Activated T-helper 9 cell treated with anti-CD3 and anti-CD28 coated beads, Interleukin-2, amount 50 U/mL, for 16 hours (primary cell): ENCODE measurements at places on chromosomes 12 and 14.

DNA sequence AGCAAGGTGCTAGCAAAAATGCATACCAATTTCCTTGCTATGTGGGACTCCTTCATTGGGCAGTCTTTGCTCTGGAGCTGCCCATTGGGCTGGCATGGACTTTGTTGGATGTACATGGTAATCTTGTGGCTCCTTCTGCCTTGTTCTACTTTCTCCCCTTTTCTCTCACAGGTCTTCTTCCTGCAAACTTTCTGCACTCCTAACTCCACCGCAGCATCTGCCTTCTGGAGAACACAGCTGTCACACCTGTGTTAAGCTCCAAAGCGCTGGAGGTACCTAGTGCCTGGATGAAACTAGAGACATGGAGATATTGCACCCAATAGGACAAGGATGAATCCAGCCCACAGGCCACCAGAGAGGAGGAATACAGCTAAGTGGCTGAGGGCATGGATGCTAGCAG lies 60.7 kb upstream of the CCND2 start:
- no peak for DNase-seq

- DNase-seq: no peak
Observed at GRCh38 chr12:89650239-89650638, 58.4 kb downstream of the ATP2B1 start.

DNA sequence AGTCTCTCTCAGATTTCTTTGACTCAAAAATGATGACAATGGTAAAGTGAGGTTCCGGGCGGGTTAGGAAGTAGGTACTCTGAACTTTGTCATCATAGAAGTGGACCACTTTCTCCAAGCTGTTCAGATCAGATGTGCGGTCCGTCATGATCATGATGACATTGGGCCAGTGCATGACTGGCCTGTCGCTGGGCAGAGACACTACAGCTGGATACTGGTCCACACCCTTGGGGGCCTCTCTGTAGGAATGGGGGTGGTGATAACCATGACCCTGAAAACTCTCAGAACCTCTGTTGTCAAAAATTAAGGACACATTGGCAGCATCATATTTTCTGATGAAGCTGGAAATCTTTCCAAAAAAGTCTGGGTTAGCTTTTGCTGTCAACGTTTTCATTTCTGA lies 28.2 kb downstream of the KICS2 start:
- no peak for DNase-seq

DNA sequence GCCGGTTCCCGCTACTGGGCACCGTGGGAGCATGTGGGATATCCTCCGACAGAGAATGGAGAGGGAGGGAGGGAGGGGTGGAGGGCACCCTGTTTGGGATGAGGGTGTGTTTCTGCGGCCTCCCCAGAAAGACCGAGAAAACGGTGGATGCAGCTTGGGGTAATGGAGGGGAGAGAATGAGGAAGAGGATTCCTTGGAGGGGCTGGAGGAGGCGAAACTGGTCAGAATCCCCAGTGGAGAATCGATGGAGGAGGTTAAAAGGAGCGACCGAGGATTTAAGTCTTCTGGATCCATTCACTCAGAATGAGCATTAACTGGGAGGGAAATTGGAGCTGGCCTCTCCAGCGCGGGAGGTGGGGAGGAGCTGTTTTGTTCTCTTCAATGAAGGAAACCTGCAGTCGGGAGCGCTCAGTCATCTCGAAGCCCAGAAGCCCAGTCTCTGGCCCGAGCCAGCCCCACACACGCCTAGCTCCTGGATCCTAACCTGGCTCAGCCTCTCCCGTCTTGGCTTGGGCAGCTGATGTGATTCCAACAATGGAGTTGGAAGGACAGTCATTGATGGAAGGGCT lies 581 bp downstream of the ARG2 start:
- no peak for DNase-seq

DNA sequence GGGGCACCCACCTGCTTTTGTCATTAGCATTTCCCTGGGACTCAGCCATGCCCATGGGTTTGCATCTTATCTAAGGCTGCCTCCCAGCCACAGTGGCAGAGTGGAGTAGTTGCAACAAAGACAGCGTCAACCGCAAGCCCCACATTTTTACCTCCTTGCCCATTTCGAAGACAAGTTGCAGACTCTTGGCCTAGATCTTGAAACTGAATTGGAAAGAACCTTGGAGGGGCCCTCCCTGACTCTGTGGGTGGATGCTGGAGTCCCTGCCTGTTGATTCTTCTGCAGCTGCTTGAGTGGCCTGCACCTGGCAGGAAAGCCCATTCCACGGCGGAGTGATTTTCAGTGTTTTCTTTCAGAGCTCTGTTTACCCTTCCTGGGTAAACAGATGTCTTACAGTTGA lies 309.0 kb downstream of the VRK1 start:
- no peak for DNase-seq

DNA sequence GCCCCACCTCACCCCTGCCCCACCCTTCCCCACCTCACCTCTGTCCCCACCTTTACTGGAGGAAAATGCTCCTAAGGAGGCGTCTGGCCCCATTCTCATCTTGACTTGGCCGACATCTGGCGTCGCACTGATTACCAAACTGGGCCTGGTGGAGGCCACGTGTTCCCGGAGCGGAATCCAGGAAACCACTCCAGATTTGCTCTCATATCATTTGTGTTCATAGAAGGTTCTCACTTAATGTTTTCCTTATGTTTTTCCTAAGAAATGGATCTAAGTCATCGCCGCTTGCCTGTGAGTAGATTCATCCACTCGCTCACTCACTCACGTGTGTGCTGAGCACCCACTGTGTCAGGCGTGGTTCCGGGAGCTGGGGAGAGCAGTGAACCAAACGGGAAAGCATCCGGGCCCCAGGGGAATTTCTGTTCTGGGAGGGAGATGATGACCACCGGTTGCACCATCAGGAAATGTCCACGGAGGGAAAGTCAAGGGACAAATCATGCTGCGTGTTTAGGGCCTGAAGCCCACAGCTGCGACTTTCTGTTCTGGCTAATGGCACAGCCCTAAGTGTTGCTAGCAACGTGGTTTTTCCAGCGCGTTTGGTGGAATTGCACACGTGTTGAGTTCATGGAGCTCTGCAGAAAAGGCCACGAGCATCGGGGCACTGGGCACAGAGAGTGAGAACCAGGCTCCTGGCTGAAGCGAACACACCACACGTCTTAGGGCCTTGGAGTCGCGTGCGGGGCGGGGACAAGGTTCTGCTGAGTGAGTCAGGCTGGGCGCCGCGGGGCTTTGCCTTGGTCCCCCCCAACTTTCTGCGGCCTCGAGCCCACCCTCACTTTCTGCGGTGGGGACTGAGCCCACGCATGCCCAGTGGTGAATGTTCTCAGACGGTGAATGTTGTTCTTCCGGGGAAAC lies 57.7 kb downstream of the ADGRD1 start:
- DNase-seq: no peak

DNA sequence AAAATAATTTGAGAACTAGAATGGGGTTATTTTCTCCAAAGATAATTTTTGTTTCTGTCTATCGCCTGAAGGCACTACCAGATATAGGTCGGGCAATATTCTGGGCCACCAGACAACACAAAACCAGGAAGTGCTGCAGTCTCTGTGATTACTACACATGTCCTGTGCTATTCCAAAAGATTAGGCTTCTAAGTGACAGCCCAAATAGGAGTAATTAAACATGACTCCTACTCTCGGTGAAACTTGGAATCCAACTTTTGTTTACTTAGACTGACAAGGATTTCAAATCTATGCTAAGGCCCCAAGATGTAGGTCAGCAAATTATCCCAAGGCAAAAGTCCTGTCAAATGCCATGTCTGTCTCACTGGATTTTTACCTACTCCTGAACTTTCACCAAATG lies 157.6 kb upstream of the LRFN5 start:
- no peak for DNase-seq

- DNase-seq: no peak
Observed at GRCh38 chr14:80364274-80364673, 153.0 kb upstream of the DIO2 start.

- DNase-seq: no peak
Observed at GRCh38 chr12:27002141-27002540, 12.0 kb downstream of the TM7SF3 start.

DNA sequence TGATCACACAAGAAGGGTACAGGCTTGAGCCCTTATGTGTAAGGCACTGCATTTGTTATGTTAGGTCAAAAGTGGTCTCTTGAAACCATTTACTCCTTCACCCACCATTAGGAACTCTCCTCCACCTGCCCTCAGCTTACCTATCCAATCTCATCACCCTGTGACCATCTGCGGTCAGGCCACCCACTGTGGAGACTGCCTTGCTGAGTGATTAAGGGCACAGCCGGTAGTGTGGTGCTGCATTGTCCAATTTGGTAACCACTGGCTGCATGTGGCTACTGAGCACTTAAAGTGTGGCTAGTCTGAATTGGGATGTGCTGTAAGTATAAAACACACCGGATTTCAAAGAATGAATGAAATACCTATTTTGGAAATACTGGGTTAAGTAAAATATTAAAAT lies 177.1 kb upstream of the PARP11 start:
- no peak for DNase-seq

DNA sequence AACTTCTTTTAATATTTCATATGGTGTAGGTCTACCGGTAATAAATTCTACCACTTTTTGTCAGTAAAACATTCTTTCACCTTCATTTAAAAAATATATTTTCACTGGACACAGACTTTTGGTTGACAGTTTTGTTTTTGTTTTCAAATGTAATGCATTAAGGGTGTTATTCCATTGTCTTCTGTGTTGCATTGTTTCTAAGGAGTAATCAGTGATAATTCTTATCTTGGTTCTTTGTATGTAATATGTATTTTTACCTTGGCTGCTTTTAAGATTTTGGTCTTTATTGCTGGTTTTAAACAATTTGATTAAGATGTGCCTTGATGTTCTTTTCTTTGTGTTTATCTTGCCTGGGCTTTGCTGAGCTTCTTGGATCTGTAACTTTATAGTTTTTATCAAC lies 4.1 kb downstream of the MAP1LC3B2 start:
- DNase-seq: no peak

DNA sequence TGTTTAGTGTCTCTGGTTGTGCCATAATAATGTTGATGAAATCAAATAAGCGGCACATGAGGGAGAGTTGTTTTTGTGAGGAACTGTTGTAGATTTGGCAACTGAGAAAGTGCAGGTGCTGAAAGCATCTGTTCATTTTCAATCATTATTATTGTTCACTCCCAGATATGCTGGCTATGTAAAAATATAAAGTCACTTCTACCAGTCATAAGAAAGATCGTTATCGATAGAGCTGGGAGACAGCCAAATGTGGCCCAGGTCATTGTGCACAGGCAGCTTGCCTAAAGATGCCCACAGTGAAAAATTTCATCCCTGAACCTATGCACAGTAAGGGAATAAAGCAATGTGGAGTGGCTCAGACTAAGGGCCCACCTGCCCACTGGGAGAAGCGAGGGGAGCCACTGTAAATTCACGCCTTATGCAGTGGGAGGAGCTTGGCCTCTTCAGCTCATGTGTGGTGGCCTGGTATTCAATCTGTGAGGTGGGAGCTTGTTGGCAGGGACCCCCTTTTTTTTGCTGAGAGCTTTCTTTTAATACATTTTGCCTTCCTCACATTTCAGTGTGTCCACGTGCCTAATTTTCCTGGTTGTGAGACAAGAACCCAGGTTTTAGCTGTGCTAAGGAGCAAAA lies 1490.8 kb upstream of the TMEM132C start:
- no peak for DNase-seq

GRCh38 chr14:71363946-71364925 lies 457.0 kb downstream of the PCNX1 start:
- DNase-seq: no peak

GRCh38 chr14:58749066-58749669 lies 111.4 kb downstream of the DACT1 start:
- no peak for DNase-seq

DNA sequence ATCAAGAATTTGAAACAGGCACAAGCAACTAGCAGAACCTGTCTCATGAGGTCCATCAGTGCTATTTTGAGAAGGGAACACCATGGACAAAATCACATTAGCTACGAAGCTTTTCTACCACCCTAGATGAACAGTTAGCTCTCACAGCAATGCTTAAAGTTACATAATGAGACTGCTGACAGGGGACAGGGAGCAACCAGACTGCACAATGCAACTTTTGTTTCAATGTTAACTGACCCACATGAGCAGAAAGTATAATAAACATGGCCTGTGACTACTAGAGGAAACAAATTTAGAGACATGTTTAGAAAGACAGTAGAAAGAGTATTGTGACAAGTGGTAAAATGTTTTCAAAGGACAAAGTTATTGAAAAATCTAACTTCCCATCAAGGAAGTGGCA lies 282.8 kb downstream of the CEP128 start:
- DNase-seq: no peak

- no peak for DNase-seq
Observed at GRCh38 chr12:55705782-55706402, 1.8 kb downstream of the ITGA7 start.

- no peak for DNase-seq
Observed at GRCh38 chr12:71432936-71433335, 6.7 kb upstream of the LGR5 start.

DNA sequence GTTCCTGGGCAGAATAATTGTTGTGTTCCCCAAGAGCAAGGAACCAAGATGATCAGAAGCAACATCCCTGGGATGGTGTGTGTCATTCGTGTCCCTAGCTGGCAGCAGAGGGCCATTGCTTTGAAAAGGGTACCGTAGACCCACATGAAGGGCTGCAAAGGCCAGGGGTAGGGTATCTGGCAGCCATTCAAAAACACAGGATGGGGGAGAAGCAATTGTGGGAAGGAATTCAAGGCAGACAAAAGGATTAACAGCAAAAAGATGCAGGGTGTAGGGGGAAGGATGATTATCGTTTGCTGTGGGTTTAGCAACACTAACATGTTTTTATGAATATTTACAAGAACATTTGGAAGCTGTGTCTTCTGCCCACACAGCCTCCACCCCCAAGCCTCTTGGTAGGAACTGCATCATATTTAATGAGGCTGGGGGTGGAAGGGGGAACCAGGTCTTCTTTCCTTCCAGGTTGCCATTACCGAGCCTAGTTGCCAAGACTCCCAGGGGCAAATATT lies 169.0 kb upstream of the G2E3 start:
- DNase-seq: no peak

DNA sequence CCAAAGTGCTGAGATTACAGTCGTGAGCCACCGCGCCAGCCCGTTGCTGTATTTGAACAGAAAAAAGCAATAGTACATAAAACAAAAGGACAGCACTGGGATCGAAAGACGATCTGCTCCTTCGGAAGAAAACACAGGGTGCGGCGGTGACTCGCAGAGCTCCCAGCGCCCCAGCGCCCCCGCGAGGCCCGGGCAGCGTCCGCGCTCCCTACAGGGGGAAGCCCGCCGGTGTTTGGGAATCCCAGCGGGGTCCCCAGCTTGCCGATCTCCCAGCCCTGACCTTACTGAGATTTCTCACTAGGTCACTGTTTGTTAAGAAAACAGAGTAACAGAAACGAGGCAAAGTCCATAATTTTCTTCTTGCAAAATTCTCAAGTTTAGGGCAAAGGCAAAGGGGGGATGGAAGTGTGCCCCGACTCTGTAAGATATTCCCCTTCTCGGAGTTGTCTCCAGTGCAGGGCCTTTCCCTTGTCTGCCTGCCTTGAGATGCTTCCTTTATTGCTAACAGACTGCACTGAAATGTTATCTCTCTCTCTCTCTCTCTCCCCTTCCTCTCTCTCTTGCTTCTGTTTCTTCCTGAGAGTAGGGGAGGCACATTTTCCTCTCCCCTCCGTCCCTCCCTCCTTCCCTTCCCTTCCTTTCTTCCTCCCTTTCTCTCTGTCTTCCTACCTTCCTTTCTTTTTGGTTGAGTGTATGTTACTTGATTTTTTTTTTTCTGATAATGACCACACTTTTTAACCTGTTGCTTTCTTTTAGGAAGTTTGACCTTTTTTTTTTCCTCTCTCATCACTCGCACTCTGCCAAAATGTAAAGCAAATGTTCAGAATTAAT lies 91.9 kb downstream of the TMEM30B start:
- no peak for DNase-seq

GRCh38 chr12:80187660-80188090 lies 88.3 kb downstream of the OTOGL start:
- DNase-seq: no peak
